NCI-H2107 (cell line): ENCODE measurements at places on chromosomes 2 and 18.

DNA sequence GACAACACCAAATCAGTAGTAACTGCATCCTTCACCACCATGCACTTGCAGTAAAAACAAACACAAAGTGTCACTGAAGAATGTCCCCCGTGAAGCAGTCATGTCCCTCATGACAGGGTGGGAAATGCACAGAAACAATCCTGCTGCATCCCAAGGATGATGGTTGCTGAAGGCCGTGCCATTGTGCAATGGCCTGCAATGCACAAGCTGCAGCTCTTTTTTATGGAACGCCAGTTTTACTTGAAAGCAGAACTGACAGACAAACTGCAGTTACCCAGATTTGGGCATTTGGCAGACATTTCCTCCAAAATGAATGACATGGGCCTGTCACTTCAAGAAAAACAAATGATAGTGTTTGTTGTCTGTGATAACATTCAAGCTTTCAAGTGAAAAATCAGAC lies 2.4 kb upstream of the CHST10 start:
- DNase-seq, result no peak

DNA sequence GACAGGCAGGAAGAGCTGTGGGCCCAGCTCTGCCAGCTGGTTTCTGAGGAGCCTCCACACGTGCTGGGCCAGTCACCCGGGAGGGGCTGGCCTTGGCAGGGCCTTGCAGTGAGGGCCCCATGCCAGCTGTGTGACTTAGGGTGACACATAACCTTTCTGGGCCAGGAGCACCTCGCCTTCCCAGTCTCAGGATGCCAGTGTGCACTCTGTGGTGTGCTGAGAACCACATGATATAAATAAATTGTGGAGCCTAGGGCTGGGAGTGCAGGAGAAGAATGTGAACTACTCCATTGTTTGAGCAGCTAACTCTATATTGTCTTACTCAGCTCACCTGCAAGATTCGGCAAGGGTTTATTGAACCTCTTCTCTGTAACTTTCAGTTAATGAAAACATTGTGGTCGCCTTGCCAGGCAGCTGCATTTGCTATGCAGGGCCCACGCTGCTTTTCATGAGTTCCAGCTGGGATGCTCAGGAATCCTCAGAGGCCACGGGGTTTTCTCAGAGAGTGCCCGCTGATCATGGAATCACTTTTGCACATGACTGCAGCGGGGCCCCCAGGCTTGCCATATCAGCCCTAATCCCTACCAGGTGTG lies 222.3 kb downstream of the SH3RF3 start:
- no peak for DNase-seq

DNA sequence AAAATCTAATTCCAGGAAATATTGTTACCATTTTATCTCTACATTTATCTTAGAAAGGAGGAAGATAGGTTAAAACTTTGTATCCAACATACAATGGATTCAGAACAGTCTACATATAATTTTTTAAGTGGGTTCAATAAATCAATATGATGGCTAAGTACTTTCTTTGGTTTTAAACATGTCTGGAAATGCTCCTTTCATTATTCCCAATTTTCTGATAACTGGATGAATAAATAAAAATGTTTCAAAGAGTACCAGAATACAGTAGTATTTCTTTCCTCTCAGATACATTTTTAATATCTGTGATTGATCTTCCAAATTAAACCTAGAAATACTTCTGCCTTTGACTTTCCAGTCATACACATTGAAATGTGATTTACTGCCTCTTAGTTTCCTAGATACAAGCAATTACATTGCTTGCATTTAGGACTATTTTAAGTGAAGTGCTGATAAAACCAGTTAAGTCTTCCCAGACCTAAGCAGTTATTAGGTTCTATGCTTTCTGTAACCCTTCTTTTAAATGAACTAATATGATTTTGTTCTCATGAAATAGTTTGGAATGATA lies 283.5 kb downstream of the CCDC178 start:
- DNase-seq, result no peak

- DNase-seq, result no peak
Measured at GRCh38 chr2:58896638-58897037, 655.5 kb upstream of the FANCL start.

- no peak for DNase-seq
Measured at GRCh38 chr2:100105678-100106054, 36.7 kb downstream of the AFF3 start.

DNA sequence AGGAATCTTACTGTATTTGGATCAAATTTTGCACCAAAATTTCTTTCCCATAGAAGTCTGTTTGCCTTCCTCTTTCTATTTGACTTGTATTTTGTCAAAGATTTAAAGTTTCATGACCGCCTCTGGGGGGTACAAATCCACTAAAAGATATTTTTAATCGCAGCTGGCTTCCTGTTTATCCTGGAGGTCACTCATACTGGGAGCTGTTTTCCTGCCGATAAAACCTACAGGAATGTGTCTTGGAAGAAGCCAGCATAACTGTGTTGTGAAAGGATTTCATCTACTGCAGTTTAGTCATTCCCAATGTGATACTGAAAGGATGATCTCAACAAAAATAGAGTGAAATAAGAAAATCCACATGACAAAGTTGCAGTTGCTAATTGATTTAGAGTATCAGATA lies 184.0 kb downstream of the RIT2 start:
- DNase-seq, result no peak

DNA sequence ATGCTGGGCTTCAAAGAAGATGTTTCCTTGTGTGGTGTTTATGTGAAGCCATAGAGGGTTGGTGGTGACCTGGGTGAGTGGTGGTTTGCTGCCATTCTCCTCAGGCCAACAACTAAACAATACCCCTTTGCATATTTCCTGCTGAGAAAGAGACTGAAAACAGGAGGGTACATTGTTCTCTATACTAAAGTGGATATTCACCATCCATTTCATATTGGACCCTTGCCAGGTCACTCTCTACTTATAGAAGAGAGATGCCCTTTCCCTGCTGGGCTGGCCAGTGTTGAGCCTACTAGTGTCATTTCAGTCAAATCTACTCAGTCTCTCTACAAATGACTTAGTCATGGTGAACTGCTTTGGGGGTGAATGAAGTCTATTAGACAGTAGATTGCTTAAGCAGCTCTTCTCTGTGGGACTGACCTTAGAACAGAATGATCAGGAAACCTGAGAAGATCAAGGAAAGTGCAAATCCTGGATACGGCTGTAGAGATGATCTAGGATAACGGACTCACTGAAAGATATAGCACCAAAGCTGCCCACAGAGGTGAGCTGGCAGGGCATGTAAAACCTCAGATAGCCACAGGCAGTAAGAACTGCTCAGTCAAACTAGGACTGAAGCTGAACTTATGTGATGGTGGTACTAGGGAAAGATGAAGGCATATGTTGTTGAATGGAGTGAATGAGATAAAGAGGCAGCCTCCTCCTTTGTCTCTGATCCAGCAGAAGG lies 154.9 kb downstream of the MYO3B start:
- no peak for DNase-seq

DNA sequence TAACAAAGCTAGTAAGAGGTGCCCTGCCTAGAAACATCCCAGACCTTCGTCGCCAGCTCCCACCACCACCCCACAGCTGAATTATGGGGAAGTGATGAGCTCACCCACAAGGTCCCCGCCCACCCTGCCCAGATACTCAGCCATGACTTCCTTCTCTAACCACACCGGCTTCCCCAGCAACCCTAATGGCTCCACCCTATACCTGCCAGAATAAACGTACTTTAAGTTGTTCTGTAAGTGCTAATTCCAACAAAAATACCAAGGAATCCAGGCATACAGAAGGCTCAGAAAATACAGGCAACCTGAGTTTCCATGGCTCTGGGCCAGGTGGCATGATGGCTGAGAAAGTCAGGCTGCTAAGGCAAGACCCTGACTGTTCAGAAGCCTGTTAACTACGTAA lies 39.1 kb downstream of the TMEM163 start:
- DNase-seq, result no peak

DNA sequence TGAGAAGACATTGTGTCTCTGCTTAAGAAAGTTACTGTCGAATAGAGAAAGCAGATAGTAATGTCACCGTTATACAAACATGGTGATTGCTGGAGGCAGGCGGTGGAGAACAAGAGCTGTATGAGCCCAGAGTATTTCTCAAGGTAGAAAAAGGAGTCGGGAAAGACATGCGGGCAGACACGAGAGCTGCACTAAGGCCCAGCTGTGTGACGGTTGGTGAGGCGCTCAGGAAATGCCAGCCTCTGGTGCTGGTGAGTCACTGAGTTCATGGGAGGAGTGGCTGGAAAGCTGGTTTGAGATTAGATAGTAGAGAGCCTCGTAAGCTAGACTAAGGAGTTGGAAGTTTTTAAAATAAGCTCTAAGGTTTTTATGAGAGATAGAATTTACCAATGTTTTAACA lies 390.9 kb upstream of the TRIB2 start:
- DNase-seq, result no peak

- DNase-seq, result no peak
Measured at GRCh38 chr2:206853915-206854314, 85.4 kb upstream of the CPO start.

DNA sequence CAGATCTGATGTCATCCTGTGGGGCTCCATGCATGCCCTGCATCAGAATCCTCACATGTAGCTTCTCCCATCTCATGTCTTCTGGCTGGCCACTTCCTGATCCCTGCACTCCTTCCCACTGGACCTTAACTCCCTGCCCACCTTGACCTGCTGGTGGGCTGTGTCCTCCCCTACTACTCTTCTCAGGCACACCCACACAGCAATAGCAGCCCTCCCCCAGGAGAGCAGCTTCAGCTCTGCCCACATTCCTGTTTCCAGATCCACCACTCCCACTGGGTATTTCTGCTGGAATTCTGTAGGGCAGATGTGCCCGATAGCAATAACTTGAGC lies 137.0 kb upstream of the HS6ST1 start:
- no peak for DNase-seq

DNA sequence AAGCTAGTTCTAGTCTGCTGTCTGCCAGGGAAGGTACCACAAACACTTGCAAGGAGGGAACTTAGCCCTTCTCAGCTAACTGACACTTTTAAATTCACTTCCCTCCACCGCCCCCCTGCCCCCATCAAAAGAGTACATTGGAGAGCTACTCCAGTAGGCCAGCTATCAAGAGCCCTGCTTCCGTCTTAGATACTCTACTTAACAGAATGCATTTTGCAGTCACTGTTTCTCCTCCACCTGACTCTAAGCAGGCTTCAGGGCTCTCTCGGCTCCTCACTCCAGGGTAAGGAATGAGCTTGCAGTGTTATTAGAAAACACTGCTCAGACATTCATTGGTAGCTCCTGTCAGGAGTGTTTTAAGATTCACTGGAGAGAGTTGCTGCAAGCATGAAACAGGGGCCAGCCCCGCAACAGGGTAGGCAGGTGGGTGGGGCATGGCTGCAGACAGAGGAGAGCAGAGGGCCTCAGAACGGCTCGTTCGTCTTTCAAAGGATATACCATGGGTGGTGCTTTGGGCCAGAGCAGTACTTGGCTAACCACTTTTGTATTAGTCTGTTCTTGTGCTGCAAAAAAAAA lies 35.3 kb upstream of the PDCL3 start:
- no peak for DNase-seq

DNA sequence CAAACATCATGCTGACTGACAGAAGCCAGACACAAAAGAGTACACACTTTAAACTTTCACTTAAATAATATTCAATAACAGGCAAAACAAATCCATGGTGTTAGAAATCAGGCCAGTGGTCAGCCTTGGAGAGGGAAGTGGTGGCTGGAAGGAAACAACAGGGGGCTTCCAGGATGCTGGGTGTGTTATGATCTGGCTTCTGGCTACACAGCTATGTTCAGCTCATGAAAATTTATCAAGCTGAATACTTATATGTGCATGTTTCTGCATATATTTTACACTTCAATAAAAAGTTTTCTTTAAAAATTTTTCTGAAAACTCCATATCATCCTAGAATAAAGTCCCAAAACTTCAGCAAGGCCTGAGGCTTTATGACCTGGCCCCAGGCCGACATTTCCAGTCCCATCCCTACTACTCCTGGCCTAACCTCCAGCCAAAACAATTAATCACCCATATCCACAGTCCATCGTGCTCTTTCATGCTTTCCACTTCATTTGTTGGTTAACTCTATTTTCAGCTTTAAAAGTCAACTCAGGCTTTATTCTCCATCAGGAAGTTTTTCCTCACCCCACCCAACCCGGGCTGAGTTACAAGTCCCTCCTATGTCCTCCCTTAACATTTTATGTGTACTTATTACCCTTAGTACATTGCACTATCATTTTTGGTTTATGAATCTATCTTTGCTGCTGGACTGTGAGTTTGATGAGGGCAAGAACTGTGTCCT lies 27.9 kb upstream of the SPTBN1 start:
- no peak for DNase-seq

GRCh38 chr2:45275806-45276205 lies 266.6 kb upstream of the SIX2 start:
- no peak for DNase-seq

DNA sequence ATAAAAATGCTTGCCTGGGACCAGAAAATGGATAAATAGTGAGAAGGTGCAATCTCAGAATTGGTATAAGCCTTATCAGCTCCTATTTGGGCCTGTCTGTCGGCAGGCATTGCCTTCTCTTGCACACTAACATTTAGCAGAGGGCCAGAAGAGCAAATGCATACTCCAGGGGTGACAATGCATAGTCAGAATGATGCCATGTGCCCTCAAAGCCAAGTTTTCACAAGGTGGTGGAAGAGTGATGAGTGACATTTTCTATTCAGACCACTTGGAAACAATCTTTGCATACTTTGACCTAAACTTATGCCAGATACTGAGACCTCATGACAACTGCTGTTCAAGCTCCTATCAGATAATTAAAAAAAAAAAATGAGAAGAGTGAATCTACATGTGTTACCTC lies 276.3 kb downstream of the SETBP1 start:
- DNase-seq, result no peak

GRCh38 chr2:6008186-6008585 lies 316.0 kb downstream of the SOX11 start:
- no peak for DNase-seq

DNA sequence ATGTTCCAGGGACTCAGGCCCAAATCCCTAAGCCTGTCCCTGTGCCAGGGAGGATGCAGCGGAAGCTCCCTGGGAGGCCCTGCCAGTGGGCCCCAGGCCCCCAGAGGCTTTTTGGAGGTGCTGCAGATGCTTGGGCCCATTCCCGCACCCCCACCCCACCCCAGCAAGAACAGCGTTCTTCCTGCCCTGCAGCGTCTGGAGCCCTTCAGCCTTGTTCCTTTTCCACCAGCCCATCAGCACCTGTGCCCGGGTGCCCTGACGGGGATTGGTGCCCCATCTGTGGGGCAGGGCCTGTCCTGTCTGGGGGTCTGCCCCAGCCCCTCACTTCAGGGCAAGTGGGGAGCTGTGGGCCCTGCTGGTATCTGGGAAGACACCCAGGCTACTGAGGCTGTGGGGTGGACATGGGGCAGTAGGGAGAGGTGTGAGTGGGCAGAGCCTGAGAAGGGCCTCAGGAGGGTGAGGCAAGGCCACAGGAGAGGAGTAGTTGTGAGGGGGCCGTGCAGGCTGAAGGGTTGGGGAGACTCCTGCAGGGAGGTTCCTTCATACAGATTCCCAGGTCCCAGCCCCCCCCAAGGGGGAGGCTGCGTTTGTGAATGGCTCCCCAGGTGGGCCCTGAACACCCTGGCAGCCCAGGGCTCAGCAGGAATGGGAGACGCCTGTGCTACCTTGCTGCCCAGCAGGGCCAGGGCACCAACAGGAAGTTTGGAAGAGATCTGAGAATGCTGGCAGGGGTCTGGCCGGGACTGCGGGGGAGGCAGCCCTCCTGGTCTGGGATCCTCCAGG lies 2.4 kb downstream of the RNPEPL1 start:
- no peak for DNase-seq
